ENCODE measurements at places on chromosomes 12 and 14.

DNA sequence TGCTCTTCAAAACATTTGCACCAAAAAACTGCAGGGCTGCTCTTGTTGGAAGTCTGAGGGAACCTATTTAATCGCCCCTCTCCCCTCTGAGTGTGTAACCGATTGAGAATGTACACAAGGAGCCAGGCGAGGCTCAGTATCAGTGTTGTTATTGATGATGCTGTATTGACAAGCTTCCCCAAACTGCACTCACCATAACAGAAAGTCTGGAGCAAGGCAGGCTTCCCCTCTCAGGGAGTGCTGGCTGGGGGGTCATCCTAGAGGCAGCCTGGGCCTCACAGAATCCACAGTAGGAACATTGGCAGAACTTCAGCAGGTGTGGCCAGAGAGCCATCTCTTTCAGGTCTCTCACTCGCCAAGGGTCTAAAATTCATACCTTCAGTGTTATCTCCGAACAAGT, 58.1 kb upstream of the TUNAR start:
- no peak for DNase-seq

- no peak for DNase-seq
Measured at GRCh38 chr12:92133171-92133570, 12.5 kb downstream of the BTG1 start.

GRCh38 chr12:116933512-116934246, 22.9 kb downstream of the FBXW8 start:
- no peak for DNase-seq

- no peak for DNase-seq
Measured at GRCh38 chr14:86083616-86084015, 553.7 kb downstream of the FLRT2 start.

DNA sequence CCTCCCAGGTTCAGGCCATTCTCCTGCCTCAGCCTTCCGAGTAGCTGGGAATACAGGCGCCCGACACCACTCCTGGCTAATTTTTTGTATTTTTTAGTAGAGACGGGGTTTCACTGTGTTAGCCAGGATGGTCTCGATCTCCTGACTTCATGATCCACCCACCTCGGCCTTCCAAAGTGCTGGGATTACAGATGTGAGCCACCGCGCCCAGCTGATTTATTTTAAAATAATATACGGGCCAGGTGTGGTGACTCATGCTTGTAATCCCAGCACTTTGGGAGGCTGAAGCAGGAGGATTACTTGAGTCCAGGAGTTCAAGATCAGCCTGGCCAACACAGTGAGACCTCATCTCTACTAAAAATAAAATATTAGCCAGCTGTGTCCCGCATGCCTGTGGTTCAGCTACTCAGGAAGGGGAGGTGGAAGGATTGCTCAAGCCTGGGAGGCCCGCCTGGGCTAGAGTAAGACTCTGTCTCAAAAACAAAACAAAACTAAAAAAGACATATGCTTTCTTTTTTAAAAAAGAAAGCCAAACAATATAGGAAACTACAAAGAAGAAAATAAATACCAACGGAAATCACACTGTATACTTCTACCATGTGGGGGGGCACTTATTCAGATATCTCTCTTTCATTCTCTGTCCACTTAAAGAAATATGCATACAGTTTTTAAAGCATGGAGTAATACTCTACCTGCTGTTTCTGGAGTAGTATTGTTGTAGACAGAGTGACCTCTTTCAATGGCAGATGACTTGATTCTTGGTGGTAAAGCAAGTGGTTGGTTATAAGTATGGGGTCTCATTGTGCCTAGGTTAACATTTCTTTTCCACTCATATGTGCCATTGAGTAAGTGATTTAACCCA, 930 bp upstream of the MIA2 start:
- no peak for DNase-seq

DNA sequence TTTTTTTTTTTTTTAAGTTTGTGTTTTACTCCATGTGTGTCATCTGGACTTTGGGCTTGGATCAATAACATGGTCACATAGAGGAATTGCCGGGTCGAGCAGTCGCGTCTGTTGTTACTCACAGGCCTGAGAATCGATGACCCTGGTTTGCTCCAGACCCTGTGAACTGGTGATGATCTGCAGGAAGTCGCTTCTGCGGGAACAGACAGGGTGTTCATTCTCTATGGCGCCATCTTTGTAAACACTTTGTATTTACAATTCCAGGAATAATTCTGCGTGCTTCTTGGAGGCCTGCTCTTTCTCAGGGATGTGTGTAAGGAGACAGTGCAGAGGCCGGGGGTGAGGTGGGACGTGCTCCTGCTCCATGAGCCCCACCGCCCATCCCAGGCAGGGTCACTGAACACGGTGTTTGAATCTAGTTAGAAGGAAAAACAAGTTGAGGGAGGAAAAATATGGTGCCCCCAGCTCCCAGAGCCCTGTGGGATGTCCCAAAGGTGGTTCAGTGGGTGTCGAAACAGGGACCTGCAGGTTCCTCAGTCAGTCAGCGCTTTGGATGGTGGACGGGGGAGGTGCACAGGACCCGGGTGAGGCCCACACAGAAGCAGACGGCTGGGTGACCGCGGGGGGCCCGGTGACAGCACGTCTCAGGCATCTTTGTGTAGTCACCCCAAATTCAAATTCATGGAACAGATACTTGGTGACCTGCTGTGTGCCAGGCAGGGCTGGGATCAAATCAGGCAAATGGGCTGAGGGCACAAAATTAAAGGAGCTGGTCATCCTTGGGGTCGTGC, 58.8 kb downstream of the ADGRD1 start:
- no peak for DNase-seq

DNA sequence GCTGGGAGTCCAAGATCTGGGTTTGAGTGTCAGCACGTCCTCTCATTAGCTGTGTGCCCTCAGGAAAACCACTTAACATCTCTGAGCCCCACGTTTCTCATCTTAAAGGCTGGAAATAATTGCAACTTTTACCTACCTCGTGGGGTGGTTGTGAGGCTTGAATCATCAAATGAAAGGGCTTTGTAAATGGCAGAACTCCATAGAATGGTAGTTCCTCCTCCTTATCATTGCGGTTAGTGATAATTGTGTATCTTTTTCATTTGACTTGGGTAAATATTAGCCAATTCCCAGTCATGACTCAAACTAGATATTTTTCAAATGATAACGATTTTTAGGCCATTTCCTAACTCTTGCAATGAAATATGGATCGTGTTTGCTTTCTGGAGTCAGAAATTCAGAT, 205.5 kb downstream of the CHST11 start:
- no peak for DNase-seq

DNA sequence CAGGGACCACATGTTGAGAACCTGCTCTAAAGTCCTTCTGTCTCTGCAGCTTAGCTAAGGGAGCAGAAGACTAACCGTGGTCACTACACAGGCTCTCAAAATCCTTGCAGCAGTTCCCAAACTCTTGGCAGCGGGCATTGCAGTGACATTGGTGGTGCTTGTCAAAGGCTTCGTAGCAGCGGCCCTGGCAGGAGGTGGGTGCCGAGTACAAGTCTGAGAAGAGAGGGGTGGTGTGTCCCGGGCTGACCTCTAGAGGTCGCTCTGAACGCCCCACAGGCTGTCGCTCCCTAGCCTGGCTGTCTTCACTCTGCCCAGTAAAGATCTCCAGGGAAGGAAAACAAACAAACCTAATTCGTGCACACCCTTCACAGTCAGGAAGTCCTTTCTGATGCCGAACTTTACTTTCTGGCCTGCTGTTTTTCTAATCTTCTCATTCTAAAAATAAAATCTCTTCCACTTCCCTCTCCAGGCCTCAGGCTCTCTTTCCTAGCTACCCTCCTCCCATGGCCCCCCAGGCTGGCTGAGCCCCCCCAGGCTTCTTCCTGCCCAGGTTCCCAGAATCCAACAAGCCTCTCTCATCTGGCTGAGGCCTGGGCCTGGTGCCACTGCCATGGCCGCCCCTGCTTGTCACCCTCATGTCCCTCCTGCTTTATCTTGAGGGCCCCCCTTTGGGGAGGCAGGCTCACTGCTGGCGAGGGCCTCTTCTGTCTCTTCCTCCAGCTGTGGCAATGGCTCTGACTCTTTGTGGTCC, 7.7 kb downstream of the ENDOU start:
- DNase-seq = peak; percentile 54

DNA sequence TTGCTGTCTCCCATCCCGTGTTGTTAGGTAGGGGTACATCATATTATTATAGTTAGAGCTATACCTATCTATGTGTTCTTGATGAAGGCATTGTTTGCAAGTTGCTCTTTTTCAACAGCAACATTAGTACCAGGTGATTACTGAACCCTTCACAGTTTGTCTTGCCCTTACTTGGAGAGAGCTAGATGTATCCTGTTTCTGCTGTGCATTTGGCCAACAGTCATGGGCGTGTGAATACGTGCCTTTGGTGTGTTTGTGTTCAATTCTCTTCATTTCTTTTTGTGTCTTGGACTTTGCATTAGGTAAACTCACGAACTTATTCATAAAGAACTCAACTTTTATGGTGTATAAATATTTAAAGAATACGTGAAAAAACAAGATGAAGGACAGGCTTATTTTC, 14.3 kb downstream of the ARF6 start:
- no peak for DNase-seq

DNA sequence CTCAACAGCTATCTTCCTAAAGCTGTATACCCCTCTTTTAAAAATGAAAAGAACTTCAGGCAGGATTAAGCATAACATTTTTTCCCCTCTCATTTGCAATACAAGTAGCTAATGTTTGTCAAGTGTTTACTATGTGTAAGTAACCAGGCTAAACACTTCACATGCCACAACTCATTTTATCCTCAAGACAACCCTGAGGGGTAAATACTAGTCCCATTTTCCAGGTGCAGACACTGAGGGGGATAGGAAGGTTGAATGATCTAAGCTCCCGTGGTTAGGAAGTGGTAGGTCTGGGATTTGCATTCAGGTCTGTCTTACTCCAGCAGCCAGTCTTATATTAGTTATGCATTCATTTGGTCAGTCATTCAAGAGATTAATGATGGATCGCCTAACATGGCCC, 70.7 kb downstream of the ANO6 start:
- DNase-seq = no peak

- DNase-seq = no peak
Measured at GRCh38 chr12:33486058-33486457, 46.4 kb upstream of the SYT10 start.

- no peak for DNase-seq
Measured at GRCh38 chr12:109760930-109761921, 47.6 kb downstream of the FAM222A start.

DNA sequence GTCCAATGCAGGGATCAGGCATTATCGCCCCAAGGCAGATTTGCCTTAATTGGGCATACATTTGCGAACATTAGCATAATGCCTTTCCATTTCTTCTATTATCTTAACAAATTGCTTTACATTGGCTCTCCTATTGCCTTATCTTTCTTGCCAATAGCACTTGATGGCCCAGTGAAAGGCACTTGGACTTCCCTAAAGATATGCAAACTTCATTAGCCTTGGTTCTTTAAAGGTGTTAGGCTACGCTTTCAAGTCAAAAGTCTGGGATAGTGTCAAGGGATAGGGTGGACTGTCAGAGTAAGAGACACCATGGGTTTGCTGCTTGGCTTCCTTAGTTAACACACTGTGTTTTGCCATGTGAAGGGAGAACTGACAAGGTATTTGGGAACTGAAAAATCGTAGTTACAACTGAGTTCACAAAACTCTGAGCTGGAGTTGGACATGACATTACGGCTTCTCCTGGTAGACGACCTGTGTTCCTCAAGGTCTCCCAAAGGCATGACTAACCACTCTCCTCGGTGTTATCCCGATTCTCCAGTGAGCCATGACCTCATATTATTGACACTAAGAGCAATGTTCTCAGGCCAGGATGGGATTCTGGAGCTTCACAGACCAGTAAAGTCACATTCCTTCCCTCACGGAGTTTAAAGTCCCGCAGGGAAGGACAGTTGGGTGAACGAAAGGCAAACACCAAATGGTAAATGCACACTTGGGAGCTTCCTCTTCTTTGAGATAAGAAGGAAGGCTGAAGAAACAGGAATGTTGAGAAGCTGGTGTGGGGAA, 65.2 kb downstream of the TBC1D30 start:
- DNase-seq = no peak

DNA sequence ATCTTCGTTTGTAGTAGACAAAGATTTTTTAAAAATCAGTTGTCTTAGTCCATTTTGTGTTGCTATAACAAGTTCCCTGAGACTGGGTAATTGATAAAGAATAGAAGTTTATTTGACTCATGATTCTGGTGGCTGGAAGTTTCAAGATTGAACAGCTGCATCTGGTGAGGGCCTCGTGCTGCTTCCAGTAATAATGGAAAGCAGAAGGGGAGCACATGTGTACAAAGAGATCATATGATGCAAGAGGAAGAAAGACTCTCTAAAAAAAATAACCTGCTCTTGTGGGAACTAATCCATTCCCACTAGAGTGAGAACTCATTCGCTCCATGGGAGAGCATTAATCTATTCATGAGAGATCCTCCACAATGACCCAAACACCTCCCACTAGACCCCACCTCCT, 24.8 kb downstream of the MUCL1 start:
- no peak for DNase-seq

DNA sequence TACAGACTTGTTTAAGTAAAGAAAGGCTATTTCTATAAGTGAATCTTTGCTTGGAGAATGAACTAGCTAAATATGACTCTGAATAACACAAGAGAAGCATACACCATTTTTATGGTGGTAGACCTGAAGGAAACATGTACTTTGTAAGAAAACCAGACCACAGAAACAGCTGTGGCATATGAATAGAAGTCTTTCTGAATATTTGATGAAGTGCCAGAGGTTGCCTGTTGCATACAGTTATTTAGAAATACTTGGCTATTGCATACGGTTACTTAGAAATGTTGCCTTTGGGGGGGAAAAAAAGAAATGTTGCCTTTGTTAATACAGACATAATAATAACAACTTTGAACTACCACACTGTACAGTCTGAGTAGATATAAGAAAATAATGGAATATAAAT, 16.8 kb upstream of the LEMD3 start:
- no peak for DNase-seq

- peak; percentile 66 for DNase-seq
Measured at GRCh38 chr12:53695152-53696145, 19.6 kb upstream of the ATP5MC2 start.

- peak; percentile 24 for DNase-seq
Measured at GRCh38 chr14:21965042-21965441, 291.4 kb upstream of the OR4E1 start.

DNA sequence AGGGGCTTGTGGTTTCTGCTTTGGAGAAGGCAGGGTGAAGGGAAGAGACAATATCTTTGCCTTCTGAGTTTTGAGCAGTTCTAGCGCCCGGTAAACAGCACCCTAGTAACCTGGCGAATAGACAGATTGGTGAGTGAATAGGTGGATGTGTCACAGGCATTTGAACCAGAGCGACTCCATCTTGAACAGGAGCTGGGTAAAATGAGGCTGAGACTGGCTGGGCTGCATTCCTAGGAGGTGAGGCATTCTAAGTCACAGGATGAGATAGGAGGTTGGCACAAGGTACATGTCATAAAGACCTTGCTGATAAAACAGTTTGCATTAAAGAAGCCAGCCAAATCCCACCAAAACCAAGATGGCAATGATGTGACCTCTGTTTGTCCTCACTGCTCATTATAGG, 643.6 kb upstream of the TMEM132C start:
- DNase-seq = no peak

Measured in activated T-cell treated with anti-CD3 and anti-CD28 coated beads, Interleukin-2, amount 50 U/mL, for 48 hours (primary cell).